Calu3 (cell line): ENCODE measurements at places on chromosomes 3 and 15.

DNA sequence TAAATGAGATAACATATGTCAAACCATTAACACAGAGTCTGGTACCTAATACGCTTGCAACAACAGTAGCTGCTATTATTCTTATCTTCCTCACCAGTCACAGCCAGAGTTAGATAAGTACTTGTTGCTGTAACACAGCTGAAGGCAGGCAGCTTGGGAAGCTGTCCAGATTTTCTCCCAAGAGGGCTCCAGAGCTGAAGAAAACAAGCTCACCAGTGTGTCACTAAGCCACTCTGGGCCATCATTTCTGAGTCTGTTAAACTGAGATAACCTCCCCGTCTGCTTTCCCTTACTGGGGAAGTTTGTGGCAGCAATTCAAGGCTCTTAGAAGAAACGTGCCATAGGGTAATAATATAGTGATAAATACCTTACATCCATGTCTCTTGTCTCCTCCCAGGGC is 226.3 kb downstream of the TAFA4 start:
- no peak for DNase-seq

DNA sequence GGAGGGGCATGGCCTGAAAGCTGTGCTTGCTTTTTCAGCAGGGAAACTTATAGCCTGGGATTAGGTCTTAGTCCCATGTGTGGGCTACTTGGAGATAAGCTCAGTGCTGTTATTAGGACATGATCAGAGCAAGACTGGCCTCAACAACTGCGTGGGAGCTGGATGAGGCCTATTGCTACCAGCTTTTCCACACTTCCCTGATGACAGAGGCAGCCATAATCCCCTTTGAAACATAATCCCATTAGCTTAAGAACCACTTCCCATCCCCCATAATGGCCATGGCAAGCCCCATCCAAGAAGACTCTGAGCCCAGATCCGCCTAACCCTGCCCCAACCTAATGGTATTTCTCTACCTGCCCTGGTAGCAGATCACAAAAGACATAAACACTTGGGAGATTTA is 26.6 kb upstream of the GK5 start:
- DNase-seq, result no peak

- no peak for DNase-seq
Observed at GRCh38 chr3:191303596-191303995, 25.6 kb upstream of the CCDC50 start.

DNA sequence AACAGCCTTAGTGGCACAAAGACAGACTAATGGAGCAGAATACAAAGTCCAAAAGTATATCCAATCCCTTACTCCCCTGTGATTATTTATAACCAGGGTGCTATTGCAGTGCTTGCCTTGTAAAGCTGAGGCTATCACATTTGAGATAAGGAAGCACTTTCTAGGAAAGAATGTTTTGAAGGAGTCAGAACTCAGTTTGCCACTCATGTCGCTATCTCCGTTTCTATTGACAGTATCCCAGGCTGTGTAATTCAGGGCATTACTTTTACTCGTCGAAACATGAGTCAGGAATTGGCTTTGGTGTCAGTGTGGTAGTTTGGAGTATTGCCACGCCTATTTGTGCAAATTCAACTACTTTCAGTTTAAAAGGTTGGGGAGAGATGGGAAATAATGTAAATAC is 78.4 kb downstream of the FBXL2 start:
- peak; percentile 17 for DNase-seq

- DNase-seq, result no peak
Observed at GRCh38 chr3:161474741-161475140, 21.9 kb upstream of the OTOL1 start.

GRCh38 chr3:48503401-48504050 is 448 bp downstream of the SHISA5 start:
- DNase-seq, result peak; percentile 6

DNA sequence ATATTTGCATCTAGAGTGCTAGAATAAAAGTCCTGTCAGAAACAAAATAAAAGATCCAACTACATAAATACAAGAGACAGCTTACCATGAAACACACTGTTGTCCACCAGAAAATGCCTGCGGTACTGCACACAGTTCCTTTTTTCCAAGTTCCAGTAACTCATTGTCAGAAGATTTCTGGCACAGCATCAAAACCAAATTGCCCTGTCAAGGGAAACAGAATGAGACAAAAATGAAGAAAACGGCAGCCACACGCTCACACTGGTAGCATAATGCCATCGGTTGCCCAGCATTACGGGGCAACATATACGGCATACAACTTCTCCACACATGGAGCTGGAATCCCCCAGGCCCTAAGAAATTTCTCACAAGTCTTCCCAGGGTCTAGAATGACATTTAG is 40.8 kb downstream of the PLCH1 start:
- no peak for DNase-seq

DNA sequence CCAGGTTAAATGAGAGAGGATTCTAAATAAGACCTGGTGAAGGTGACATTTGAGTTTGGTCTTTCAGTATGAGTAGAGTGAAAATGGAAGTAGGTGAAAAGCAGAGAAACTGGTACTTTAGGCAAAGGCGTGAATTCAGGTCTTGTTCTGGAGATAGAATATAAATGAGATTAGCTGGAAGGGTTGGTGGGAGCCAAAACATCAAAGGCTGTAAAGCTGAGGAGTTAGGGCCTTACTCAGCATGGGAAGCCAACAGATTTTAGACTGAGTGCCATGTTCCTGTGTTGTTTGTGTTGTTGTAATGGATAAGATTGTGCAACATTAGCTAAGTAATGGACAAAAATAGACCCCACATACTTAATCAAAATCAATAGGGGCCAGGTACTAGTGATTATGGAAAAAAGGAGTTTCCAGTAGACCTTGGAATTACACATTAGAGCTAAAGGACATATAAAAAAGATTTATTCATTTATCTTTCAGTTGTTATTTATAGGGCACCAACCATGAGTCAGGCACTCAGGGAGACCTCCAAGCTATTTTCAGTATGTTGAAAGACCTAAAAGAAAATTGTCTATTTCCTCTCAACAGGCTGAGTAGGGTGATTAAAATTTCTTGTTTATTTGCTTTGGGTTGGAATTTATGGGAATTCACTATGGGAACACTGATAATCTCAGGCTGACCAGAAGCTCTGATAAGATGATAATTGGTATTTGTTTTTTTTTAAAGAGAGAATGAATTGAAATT is 20.8 kb downstream of the ARL14 start:
- no peak for DNase-seq

DNA sequence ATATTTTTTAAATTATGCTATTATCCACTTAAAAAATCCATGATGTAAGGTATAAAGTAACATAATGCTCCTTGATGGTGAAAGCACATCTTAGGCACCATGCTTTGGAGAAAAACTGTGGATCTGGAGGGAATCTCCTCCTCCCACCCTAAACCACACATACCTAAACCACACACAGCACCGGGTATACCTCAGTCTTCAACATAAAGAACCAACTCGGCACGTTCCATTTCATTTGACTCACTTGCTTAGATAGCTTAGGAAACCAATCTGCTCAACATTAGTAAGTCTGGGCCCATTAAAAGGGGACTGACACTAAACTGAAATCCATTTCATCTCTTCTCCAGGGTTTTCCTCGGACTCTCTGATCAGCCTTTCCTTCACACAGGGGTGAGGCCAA is 945.7 kb upstream of the CFAP20DC start:
- no peak for DNase-seq

DNA sequence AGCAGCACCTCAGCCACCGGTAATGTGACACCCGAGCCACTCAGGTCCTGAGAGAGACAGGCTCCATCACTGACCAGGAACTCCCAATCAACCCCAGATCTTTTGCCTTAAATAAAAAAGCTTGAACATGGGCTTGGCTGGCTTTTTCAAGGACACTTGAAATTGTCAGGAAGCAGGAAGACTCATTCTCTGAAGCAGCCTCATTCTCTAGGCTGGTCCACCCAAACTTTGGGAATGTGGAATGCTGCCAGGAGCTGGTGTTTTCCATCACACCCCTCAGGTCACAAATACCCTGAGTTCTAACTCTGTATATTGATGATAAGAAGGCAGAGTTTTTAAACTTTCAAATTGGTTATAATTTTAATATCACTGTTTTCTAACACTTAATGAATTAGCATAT is 17.0 kb downstream of the CXCR6 start:
- DNase-seq, result no peak

GRCh38 chr15:59200560-59200959 is 6.1 kb upstream of the LDHAL6B start:
- DNase-seq, result no peak

DNA sequence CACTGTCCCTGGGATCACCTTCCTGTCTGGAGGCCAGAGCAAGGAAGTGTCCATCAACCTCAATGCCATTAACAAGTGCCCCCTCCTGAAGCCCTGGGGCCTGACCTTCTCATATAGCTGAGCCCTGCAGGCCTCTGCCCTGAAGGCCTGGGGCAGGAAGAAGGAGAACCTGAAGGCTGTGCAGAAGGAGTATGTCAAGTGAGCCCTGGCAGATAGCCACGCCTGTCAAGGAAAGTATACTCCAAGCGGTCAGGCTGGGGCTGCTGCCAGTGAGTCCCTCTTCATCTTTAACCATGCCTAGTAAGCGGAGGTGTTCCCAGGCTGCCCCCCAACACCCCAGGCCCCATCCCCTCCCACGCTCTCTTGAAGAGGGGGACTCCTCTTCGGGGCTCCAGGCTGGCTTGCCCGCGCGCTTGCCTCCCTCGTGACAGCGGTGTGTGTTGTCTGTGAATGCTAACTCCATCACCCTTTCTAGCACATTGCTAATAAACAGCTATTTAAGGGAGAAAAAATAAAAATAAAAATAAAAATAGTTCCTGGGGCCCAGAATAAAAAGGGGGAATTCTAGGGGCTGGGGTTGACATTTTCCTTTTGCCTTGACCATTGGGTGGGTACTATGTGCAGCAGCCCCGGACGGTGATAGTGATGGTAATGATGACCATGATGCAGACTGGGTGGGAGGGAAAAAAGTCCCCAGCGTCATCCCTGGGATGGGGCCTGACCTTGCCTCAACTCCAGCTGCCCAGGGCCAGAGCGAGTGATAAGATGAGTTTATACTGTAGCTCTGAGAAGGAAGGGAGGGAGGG is 3.3 kb upstream of the ALAS1 start:
- no peak for DNase-seq

- DNase-seq, result no peak
Observed at GRCh38 chr3:171237009-171237385, 210.5 kb upstream of the SLC2A2 start.

DNA sequence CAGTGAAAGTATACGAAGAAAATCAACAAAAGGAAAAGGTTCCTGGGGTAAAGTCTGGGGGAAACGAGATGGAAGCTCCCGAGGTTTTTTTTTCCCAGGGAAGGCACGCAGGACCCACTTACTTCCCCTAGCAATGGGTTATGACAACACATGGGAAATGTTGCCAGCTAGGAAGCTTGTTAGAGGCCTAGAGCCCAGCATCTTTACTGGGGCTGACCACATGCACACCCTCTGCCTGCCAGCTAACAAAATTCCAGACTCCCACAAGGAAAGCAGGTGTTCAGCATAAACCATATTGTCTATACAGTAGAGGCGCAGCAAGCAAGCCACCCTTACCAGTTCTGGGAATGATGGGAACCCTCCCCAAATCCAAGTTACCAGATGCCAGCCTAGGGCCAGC is 258.8 kb upstream of the NR2E3 start:
- DNase-seq, result no peak

DNA sequence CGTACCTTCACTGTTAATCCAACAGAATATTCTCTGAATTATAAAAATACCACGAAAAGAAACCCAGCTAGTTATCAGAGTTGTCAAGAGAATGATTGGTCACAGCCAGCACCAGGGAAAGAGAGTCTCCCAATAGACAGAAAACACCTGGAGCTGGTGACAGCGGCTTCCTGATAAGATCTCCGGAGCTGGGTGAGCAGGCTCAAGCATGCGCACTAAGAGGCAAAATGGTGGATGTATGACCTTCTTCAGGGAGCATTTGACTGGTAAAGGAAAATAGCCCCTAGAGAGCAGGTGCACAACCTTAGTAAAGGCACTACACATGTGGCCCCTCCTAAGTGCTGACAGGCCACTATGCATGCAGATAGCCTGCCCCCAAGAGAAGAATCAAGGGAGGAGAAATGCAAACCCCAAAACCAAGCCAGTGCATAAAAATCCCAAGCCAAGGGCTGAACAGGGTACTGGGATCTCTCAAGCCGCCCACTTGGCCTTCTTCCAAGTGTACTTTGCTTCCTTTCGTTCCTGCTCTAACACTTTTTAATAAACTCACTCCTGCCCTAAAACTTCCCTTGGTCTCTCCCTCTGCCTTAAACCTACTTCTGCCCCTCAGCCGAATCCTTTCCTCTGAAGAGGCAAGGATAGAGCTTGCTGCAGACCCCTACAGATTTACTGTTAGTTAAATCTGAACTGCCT is 93.2 kb downstream of the UACA start:
- DNase-seq, result peak; percentile 42

DNA sequence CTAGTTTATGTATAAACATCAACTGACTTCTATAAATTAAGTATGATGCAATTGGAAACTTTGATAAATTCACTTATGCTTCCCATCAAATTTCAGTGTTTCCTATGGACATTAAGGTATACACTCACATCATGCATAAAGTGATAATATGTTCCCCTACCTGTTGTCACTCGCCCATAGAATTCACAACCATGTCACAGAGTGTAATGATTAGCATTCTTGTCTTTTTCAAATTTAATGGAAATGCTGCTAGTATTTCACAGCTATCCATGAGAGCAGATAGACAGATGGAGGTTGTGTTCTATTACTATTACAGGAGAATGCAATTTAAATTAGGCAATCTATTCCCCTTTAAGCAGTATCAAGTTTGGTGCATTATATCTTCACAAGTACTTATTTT is 984 bp downstream of the PLSCR4 start:
- DNase-seq, result no peak
